ENCODE measurements at places on chromosomes 3 and 15.

DNA sequence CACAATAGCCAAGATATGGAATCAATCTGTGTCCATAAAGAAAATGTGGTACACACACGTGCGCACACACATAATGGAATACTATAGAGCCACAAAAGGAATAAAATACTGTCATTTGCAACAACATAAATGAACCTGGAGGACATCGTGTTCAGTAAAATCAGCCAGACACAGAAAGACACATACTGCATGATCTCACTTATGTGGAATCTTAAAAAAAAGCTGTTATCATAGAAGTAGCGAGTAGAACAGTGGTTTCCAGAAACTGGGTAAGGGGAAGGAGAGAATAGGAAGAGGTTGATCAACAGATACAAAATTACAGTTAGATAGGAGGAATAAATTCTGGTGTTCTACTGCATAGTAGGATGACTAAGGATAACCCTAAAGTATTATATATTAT, 11.1 kb downstream of the ATOSA start:
- no peak for DNase-seq

GRCh38 chr3:139302084-139302800, 41.6 kb upstream of the MRPS22 start:
- DNase-seq: peak; percentile 82

DNA sequence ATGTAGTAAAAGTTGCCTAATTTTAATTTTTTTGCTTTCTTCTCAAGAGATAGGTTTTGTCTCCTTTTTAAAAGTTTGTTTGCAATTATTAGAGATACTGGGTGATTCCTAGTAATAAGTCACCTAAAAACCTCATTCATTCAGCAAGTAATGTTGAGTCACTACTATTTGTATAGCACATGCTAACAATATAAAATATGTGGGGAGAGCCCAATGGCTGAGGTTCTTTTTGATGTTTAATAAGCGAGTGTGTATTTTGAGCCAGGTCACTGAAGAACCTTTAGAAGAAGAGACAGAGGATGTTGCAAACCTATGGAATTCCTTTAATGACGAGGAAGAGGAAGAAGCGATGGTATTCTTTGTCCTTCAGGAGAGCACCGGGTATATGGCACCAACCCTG, 123.7 kb upstream of the CHRM5 start:
- DNase-seq: no peak

DNA sequence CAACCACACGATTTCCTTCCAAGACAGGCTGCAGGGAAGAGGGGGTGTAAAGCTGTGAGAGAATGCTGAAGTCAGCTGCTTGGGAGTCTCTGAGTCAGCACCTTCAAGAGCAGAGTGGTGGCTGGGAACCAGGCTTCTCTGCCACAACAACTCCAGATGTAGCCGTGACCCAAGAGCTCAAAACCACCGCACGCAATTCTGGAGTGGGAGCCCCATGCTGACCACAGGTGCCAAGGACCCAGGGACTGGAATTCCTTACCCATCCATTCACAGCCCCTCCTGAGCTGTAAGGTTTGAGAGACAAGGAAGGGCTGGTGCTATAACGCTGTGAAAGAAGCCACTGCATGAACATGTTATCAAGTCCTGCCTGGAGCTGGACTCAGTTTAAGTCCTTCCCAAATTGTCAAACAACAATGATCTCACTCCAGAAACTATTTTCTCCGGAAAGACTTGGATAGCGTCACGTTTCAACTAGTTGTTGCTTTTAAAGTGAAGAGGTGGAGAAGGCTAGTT, 61.4 kb downstream of the UMPS start:
- DNase-seq: peak; percentile 63

GRCh38 chr3:46845397-46845859, 17.8 kb downstream of the MYL3 start:
- peak; percentile 46 for DNase-seq

- DNase-seq: no peak
Observed at GRCh38 chr15:38868326-38869114, 303.9 kb upstream of the RASGRP1 start.

DNA sequence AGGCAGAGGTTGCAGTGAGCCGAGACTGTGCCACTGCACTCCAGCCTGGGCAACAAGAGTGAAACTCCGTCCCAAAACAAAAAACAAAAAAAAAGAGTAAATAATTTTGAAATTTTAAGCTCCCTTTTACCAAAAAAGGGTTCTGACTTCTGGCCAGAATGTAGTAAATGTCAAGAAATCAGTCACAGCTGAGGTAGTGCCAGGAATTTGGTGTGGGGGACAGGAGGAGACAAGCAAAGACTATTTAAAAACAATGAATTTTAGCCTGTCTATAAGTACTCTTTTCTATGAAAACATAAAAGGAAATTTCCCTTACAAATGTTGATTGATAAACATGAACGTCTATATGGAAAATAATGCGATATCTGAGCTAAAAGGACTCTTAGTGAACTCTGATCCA, 363.7 kb downstream of the FHIT start:
- no peak for DNase-seq

- no peak for DNase-seq
Observed at GRCh38 chr3:193764959-193765358, 172.0 kb downstream of the OPA1 start.

DNA sequence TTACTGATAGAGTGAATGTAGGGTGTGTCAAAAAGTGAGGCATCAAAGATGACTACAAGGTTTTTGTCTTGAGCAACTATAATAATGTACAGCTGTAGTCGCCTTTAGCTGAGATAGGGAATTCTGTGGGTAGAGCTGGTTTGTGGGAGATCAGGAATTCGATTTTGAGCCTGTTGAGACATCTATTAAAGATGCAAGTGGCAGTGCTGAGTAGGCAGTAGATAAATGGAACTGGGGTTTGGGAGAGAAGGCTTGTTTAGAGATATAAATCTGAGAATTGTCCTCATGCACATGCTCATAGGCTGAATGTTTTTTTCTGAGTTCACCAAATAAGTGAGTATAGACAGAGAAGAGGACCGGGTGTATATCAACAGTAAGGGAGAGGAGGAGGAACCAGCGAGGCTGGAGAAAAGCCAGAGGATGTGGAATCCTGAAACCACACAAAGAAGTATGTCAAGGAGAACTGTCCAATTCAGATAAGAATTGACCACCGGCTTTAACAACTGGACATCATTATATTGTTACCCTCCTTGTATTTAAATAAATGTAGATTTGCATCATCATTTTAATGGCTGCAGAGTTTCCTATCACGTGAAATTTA, 146.0 kb upstream of the TNIK start:
- DNase-seq: peak; percentile 41

DNA sequence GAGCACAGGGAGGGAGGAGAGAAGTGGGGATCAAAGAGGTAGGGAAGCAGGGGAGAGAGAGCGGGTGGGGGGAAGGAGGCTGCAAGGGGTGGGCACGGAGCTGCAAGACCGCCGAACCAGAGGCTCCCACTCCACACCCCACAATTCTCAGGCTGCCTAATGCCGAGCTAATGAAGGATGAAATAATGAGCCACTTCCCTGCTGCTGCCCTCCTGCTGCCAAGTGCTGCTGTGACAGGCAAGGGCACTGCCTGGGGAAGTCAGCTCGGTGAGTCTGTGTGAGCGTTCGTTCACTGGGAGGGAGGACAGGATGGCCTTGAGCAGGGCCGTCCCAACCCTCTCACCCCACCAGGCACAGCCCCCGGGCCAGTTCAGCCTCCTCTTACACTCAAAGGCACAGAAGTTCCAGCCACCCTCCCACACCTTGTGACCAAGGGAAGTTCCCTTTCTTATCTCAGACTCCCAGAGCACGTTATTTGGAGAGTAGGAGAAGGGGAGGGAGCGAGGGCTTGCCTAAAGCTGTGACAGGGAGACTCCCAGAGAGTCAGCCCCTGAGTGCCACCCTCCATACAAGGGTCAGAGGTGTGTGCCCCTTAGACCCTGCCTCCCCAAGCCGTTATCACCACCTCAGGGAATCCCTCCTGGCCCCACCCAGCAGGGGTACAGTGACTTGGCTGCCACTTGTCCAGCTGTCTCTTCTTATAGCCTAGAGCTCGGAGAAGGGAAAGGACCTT, 12.4 kb downstream of the GLYCTK start:
- peak; percentile 95 for DNase-seq

DNA sequence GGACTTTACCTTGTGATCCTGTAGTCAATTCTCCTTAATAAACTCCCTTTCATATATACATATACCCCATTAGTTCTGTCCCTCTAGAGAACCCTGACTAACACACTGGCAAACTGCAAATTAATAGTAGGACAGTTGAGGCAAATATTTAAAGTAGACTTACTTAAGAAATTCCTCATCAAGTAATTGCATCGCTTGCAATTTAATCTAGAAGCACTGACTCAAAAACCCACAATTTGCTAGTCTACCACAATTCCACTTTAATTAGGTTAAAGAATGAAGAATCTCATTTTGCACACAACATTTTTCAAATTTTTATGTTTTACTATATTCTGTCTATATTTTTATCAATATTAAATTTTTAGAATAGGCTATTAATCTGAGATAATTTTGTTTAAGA, 188.1 kb downstream of the PLOD2 start:
- no peak for DNase-seq

GRCh38 chr15:58086491-58086890, 21.0 kb upstream of the ALDH1A2 start:
- no peak for DNase-seq

DNA sequence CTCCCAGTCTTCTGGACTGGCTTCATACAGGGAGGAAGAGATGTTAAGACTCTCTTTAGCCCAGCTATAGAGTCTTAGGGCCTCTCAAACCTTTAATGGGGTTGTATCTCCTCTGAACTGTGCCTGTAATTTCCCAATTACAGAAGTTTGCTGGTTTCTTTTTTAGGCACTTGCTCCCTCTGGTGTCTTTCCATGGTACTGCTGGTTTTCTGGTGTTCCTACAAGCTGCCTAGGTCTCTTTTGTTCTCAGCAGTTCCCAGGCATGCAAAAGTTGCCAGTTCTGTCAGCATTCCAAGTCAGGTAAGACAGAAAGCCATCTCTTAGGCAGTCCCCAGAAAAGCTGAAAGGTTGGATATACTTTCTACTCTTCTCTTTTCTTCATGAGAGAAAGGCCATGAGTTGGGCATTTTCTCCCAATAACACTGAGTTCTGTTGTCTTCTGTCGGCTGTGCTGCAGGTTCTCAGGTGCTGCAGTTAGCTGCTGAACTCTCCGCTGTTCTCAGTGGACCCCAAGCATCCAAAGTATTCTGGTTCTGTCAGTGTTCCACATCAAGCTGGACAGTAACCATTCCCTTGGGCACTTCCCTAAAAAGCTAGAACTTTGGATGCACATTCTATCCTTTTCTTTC, 54.4 kb upstream of the EHHADH start:
- DNase-seq: peak; percentile 88

GRCh38 chr15:85116066-85116465, 134.4 kb downstream of the PDE8A start:
- DNase-seq: no peak

GRCh38 chr15:40061212-40061901, 22.4 kb upstream of the SRP14 start:
- no peak for DNase-seq

GRCh38 chr3:59251869-59252268, 202.0 kb upstream of the CFAP20DC start:
- no peak for DNase-seq

- no peak for DNase-seq
Observed at GRCh38 chr3:195054311-195054710, 216.6 kb downstream of the XXYLT1 start.

DNA sequence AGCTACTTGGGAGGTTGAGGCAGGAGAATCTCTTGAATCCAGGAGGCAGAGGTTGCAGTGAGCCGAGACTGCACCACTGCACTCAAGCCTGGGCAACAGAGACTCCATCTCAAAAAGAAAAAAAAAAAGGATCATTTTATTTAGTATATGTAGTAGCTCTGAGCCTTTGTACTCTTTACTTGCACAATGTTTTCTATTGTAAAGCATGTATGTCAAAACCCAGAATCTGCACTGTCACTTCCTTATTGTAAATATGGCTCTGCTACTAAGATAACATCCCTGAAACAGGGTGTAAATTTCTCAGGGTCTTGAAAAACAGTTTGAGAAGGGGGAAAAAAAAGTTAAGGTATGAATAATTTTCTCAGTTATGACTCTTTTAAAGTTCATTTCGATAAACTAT, 35.1 kb downstream of the SLMAP start:
- peak; percentile 91 for DNase-seq

- DNase-seq: no peak
Observed at GRCh38 chr3:53230789-53231188, 25.0 kb downstream of the TKT start.

DNA sequence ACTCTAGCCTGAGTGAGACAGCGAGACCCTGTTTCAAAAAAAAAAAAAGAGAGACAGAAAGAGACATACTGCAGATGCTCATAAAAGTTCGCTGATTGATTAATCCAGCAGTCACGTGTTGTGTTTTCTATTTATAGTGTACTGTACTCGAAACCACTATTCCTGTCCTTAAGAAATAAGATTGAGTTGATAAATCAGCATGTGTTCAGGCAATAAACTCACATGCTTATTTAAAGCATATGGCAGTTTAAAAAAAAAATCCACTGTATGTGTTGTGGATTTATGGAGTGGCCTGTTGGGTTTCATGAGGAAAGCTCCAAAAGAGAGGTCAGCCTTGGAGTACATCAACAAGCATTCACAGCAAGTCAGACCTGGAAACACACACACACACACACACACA, 17.7 kb downstream of the RPL22L1 start:
- DNase-seq: no peak

GRCh38 chr15:95018888-95019545, 787.7 kb downstream of the MCTP2 start:
- DNase-seq: no peak

DNA sequence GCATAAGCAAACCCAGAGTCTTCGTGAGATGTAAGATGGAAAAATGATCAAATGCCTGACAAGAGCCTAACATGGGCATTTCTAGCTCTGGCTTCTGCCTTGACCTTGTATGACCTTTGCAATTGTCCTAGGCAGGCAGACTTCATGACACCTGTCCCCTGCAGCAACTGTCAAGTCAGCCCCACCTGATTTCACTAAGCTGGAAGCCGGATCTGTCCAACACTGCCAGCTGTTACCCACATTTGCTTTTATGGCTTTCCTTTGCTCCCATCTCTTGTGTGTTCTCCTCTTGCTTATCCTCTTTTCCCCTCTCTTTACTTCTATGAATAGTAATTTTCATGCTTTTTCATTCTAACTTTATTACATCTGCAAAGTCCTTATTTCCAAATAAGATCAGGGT, 48.5 kb upstream of the TNIK start:
- DNase-seq: no peak

GRCh38 chr3:10901296-10901945, 85.4 kb downstream of the SLC6A11 start:
- no peak for DNase-seq

- no peak for DNase-seq
Observed at GRCh38 chr3:114597012-114597411, 303.2 kb downstream of the TIGIT start.

- DNase-seq: peak; percentile 37
Observed at GRCh38 chr3:81958972-81959640, 197.7 kb upstream of the GBE1 start.

Measured in hematopoietic multipotent progenitor cell treated with erythropoietin and hydrocortisone succinate and interleukin-3 and kit ligand, for 4 days (in vitro differentiated cells).